GM12891 (cell line): ENCODE measurements at places on chromosomes 7 and 10.

- DNase-seq, result no peak
Observed at GRCh38 chr10:85548034-85548433, 818.6 kb downstream of the GRID1 start.

DNA sequence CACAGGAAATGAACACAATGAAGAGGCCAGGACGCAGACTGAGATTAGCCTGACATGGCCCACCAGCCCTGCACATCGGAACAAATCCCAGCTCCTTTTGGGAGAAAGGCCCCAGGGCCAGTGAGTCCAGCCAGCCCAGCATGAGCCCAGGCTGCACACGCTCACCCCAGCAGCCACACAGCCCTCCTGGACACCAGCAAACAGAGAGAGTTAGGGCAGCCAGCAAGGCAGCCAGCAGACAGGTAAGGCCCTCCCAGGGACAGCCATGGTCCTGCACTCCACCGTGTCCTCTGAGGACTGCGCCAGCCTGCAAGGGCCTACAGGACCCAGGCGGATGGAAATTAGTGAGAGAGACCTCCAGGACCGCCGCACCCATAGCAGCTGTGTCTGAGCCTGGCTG is 8.1 kb upstream of the GRID1 start:
- DNase-seq, result no peak

GRCh38 chr10:110209926-110210673 is 2.7 kb downstream of the MXI1 start:
- DNase-seq, result no peak

DNA sequence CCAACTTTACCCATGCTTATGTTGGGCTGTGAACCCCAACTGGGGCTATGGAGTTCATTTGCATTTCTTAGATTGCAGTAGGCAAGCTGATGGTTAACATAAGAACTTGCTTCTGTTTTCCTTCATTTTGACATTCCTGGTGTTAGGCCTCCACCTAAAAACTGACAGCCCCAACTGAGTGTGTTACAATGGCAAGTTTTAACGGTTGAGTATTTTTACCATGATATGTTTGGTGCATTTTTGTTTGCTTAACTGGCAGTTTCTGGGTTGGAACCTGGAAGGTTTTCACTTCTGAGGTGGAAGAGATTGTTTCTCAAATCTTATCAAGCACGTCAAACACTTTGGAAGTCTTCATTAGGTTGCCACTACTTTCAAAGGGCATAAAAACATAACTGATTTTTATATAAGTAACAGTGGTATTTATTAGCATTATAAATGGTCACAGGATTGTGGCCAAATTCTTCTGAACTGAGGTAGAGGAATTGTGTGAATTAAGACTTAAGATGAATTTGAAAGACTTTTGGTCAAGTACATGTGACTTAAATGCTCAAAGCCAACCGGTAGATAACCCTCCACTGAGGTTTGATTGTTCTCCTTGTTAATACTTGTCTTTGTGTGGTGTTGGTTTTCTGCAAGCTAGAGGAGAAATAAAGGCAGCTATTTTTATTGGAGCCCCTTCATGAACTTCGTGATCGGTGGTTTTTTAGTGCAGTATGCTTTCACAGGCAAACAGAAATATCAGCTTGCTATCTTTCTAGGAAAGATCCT is 2.8 kb downstream of the BMI1 start:
- no peak for DNase-seq

GRCh38 chr10:47379901-47380300 is 4.2 kb downstream of the ZNF488 start:
- DNase-seq, result no peak

- DNase-seq, result peak; percentile 65
Observed at GRCh38 chr7:23679898-23680413, at the start of gene FAM221A. Gene FAM221A (plus strand): TSS chr7:23680199. CDS start chr7:23680219, 20 bp downstream.

DNA sequence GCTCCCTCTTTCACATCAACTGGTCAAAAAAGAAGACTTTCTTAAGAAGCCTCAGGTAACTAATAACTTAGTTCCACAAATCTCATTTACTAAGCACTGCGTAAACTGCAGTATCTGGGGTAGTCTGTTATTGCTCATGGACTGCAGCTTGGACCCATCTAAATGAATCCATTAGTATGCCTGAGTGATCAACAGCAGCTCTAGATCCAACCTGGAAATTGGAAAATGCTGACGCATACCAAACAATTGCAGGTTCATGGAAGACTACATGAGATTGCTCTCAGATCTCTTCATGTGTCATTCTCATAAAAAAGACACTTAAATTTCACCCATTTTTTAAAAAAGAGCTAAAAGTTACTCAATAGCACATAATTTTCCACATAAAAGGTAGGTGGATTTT is 121.6 kb downstream of the IDE start:
- no peak for DNase-seq

DNA sequence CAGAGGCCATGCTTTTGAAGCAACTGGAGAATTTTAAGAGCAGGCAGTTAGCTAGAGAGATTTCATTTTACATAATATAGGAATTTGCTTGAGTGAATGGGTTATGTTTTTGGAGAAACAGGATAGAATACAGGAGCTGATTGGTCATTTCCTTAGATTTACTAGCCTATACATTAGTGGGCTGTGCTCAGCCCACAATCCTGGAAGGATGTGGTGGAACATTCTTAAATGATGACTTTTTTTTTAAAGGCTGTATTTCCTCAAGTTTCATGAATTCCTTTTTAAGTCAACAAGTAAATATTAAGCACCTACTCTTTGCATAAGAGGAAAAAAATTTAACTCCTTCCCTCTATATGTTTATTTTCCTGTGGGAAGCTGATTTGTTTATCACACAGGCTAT is 314.4 kb upstream of the BMPER start:
- DNase-seq, result no peak

GRCh38 chr10:13238271-13239077 is 4.3 kb upstream of the UCMA start:
- no peak for DNase-seq

GRCh38 chr7:137753948-137754851 is 92.6 kb downstream of the DGKI start:
- DNase-seq, result no peak

DNA sequence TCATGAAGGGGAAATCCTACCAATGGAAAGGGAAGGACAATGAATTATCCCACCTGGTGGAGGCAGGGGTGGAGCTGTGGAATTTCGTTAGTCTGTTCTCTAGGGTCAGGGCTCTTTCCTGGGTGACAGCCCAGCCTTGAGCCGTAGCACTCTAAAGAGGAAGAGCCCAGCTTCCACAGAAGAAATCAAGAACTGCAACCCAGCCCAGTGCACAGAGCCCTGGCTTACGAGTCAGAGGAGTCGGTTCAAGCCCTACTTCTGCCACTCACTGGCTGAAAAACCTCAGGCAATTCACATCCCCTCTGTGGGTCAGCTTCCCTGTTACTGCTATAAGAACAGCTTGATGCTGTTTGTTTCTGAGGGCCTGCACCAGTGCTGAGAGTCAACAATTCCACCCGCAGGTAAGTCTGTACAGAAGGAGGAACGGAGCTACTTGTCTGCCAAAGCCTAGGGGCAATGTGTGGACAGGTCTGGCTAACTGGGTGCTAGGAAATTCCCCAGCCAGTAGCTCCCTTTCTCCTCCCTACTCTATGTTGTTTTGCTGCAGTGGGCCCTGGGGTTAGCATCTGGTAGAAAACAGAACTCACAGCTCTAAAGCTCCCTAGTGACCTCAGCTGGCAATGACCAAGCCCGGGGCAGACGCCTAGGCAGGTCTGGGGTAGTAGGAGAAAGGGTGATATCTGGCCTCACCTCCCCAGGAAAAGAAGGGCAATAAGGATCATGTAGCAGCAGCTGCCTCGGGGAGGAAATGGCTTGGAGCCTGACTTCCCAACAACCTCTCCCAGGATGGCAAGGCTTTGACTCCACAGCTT is 3.3 kb downstream of the AVPI1 start:
- DNase-seq, result no peak

DNA sequence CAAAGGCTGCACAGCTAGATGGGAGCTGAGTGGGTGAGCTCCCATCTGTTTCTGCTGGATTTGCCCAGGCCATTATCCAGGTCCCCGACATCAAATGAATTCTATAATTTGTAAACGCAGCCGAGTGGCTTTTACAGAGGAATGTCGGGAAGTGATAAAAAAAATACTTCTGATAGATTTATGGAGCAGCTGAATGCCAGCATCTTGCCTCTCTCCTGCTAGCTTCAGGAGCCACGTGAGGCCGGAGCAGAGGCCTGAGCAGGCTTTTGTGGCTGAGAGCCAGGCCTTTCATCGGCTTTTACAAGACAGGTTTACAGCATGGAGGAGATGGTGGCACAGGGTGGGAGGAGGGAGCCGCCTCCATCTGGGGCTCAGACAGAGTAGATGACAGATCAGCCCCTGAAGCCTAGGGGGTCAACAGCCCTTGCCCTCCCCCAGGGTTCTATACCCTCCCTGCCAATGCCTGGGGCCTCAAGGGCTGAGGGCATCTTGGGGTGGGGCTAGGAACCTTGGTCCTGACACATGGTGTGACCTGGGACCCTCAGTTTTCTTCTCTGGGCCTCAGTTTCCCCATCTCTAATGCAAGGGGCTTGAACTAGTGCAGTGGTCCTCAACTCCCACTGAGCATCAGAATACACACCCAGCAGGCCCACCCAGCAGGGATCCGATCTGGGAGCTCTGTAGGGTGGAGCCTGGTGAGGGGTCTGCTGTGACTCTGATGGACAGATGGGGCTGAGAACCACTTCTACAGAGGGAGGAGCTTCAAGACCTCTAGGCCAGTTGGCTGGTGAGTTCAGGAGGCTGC is 44.2 kb upstream of the PCBD1 start:
- DNase-seq, result no peak

GRCh38 chr7:57425969-57426628 is 23.9 kb upstream of the ZNF716 start:
- DNase-seq, result no peak

- no peak for DNase-seq
Observed at GRCh38 chr7:135459951-135460567, 49.8 kb downstream of the CNOT4 start.

DNA sequence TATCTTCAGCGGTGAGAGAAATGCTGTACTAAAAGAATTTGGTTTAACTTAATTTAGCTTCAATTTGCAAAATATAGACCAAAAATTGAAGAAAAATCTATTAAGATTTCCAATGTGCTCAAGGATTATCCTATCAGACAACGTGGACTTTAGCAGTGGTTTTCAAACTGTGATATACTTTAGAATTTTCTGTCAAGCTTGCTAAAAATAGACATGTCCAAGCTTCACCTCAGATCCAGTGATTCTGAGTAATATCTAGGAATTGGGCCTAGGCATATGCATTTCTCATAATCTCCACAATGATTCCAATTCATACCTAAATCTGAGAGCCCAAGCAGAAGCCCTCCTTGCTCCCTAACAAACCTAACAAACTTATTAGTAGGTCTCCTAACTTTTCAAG is 3.4 kb downstream of the WASL start:
- no peak for DNase-seq

- no peak for DNase-seq
Observed at GRCh38 chr10:30238836-30239235, 110.2 kb downstream of the MTPAP start.

DNA sequence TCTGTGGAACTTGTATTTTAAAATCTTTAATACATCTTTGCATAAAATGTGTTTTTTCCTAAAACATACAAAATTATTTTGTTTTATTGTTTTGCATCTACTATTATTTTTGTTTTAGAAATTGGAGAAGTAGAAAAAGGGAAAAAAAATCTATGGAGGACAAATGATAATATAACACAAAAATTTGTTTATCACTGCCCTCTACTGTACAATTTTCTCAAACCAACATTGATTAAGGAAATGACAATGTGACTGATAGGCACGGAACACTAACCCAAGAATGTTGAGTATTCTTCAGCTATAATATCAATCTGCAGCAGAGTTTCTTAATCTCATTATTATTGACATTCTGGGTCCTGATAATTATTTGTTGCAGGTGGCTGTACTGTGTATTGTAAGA is 9.5 kb upstream of the ING3 start:
- no peak for DNase-seq

DNA sequence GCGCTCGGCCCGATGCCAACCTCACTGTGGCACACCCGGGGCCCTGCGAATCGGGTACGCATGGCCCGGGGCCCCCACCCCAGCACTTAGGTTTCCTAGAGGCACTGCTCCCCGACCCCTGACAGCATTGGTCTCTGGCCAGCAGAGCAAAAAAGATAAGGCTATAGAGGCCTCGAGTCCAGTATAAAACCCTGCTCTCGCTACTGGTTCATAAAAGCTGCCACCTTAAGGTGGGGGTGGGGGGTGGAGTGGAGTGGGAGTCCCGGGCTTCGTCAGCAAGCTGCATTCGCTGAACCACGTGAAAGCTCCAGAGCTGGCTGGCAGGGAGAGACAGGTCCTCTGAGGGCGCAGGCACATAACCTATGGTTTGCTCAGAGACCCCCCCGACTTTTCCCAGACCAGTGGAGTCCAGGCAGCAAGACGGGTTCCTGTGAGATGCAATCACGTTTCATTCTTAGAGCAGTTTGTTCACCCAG is 1.3 kb downstream of the KAZALD1 start:
- DNase-seq, result no peak

- no peak for DNase-seq
Observed at GRCh38 chr10:54478601-54479000, 322.4 kb downstream of the PCDH15 start.

- no peak for DNase-seq
Observed at GRCh38 chr10:81136261-81136660, 598.6 kb downstream of the SH2D4B start.

GRCh38 chr10:118961436-118961835 is 68.1 kb upstream of the NANOS1 start:
- no peak for DNase-seq

DNA sequence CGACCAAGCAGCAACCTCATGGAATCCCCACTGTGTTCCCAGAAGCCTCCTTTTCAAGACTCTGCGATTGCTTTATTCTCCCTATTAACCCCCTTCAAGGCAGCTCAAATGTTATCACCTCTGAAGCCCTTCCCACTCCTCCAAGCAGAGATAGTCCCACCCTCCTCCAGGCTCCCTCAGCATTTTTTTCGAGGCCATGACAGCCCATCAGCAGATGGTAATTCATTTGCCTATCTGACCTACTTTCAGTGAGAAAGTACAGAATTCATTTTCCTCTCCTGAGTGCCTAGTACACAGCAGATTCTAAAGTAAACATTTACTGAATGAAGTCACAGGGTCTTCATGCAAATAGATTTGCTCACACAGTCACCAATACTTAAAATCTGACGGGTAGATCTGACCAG is 47.8 kb downstream of the HERPUD2 start:
- no peak for DNase-seq

GRCh38 chr10:119328223-119328622 is 120.9 kb downstream of the GRK5 start:
- no peak for DNase-seq

- no peak for DNase-seq
Observed at GRCh38 chr7:22578007-22578733, 78.2 kb upstream of the STEAP1B start.
